ENCODE measurements at places on chromosomes 5 and 9.

DNA sequence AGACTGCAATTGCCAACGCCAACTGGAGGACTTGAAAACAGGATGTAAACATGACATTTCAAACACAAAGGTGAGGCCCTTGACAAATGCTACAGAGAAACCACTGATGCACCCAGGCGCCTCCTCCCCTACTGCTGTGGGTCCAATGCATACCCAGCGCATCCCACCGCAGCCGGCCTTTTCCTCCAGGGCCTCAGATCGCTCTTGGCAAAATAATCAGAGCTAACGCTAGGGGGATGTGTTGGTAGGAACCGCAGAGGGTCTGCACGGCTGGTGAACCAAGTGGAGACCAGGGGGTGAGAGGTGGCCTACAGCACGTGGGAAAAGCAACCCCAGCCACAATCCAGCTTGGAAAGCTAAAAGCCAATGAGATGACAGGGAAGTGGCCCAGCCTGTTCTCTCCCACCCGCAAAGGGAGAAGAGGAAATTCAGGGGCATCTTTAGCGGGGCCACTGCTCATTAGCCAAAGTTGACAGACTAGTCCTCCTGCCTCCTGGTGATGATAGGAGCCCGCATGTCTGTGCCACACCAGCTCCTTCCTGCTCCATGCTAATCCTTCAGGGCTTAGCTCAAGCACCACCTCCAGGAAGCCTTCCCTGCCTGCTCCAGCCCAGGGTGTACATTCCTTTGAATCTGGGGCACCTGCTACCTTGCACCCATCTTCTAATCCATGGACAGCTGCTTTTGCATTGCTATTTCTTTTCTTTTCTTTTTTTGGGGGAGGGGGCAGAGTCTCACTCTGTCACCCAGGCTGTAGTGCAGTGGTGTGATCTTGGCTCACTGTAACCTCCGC, 5.9 kb downstream of the FAM163B start:
- DNase-seq = no peak

GRCh38 chr5:124927735-124928134, 181.3 kb upstream of the ZNF608 start:
- DNase-seq = no peak

DNA sequence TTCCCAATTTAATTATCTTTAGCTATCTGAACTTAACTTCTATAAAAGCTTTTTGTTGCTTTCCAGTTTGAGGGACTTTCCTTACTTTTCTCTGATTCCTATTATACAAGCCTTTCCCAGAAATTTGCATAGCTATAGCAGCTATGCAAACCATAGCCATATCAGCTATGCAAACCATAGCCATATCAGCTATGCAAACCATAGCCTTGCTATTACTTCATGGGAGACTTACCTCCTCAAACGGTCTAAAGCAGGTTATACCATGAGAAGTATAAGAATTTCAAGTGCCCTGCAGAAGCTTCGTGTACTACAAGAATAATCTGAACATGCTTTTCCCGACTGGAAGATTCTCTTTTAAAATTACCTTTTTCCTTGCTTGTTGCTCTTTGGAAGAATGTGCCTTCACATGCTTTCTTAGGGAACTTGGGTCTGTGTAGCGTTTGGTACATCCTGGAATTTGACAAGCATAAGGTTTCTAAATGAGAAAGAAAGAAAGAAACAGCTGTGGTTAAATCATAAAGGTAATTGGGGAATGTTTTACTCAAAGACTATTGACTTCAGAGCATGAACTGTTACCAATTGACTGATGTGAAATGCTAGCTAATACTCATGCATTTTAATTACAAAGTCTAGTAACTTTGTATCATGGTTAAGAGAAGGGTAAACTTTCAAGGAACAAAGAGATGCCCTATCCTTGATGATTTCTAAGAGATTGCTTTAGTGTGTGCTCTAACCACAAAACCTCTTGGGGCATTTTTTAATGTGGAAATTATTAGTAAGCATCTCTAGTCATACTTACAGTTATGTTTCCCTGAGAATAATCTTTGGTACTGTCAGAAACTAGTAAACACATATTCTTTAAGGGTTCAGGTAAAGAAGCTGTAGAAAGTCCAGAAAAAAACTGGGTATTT, 367.6 kb downstream of the GLIS3 start:
- DNase-seq = no peak

DNA sequence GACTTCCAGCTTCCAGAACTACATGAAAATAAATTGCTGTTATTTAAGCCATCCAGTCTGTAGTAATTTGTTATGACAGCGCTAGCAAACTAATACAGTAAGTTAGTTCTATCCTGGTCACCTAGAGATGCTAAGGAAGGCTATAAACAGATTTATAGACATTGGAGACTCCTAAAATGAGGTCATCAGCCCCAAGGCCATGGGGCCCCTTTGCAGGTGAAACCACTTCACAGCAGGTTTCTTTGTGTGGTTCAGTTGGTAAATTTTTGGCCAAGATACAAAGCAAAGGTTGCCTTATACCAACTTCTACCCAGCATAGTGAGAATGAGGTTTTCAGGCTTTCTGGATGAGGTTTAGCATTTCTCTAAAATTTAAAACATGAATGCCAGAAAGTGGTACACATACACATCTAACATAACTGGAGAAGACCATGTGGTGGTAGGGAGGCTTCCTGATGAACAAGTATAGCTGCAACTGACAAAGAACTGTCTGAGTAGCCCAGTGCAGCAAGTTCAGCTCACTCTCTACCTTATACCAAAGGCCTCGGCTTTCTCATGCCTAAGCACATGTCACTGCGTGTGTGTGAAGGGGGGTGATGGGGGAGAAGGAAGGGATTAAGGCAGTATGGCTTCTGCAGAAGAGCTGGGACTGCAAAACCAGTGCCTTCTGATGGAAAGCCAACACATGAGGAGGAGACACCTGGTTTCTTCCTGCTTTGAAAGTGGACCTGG, 264.6 kb upstream of the TAS2R1 start:
- no peak for DNase-seq

DNA sequence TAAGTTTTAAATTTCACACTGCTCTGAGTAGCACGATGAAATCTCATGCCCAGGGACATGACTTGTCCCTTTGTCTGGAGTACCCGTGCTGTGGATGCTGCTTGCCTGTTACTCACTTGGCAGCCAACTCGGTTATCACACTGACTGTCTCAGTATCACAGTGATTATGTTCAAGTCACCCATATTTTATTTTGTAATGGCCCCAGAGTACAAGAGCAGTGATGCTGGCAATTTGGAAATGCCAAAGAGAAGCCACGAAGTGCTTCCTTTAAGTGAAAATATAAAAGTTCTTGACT, 22.8 kb upstream of the SCGB3A2 start:
- no peak for DNase-seq

- no peak for DNase-seq
These were observed 73.6 kb upstream of the ALDH1B1 start for GRCh38 chr9:38318759-38319495.

GRCh38 chr5:101976933-101977332, 319.2 kb downstream of the SLCO4C1 start:
- DNase-seq = no peak

- DNase-seq = no peak
These were observed 26.6 kb upstream of the PIP5K1B start for GRCh38 chr9:68678430-68678829.

GRCh38 chr5:75707911-75708509, 9.2 kb downstream of the POC5 start:
- DNase-seq = no peak

DNA sequence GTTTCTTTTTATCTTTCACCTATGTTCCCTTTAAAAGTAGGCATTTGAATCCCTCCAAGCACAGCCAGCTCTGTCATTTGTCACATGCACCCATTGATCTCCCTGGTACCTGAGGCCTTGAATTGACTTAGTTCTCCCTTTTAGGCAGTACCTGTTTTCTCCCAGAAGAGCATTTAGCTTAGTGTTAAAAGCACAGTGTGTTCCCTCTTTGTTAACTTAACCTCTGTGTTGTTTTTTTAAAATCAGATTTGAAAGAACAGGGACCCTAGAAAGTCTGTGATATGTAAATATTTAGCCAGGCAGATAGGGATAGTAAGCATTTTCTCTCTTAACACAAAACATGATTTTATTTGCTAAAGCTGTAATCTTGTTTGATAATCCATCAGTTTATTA, 113.8 kb upstream of the SPATA31D4 start:
- DNase-seq = no peak

DNA sequence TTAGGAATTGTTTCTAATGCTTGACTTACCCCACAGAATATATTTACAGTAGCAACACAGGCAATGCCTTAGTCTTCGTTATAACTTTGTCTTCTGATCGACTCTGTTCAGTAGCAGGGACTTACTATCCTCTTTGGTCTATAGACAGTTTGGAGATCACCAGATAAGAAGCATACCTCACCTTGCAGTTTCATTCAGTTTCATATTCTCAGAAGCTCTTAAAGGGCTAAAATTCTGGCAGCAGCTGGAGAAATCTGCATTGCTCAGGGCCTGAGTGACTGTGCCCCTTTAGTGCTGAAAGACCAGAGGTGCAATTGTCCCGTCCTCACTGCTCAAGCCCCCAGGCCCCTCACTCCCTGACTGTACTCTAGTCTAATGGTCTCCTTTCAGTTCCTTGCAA, 26.0 kb downstream of the ZBTB43 start:
- no peak for DNase-seq

- DNase-seq = no peak
These were observed 37.1 kb downstream of the DMRT2 start for GRCh38 chr9:1087120-1087881.

DNA sequence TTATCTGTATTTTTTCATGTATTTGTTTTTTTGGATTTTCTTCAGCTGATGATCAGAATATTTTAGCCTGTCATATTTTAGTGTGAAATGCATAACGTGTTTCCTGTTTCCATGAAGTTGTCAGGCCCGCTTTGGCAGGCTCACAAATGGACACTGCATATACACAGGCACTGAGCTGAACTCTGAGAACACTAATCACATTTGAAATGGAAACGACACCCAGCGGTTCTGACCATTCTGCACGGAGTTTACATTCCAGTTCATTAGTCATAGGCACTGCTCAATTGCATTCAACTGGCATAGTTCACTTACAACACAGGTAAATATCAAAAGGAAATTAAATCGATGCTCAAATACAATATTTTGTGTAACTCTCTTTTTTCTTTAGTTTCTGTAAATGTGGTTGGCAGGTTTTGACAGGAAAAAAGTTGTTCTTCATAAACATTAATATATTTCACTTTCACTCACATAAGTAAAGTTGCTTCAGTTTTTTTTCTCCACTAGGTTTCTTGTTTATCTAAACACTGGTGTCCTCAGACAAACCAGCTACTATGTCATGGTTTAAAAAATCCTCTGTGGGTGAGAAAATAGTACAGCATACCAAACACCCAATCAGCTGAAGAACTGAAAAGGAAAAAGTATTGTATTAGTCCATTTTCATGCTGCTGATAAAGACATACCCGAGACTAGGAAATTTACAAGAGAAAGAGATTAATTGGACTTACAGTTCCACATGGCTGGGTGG, 559.0 kb upstream of the DAP start:
- no peak for DNase-seq

GRCh38 chr9:132125361-132125760, 36.5 kb upstream of the NTNG2 start:
- no peak for DNase-seq

GRCh38 chr5:151578326-151579025, 12.7 kb downstream of the FAT2 start:
- DNase-seq = no peak

DNA sequence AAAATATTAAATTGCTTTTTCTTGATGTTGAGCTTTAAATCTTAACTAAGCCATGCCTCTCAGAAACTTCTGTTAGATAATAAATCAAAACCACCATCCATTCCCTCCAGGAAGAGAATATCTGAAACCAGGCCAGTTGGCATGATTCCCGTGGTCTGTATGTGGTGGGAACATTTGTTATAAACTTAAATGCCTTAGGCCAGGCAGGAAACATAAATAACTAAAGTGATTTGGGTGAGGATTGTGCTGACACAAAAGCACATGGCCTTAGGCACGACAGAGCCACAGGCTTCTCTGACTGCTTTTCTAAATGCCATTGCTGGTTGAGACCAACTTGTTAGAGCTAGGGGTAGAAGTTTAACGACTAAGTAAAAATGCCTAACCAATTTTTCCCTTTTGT, 255.9 kb downstream of the GABRG2 start:
- no peak for DNase-seq

GRCh38 chr9:124820698-124821623, 32.3 kb upstream of the WDR38 start:
- no peak for DNase-seq

DNA sequence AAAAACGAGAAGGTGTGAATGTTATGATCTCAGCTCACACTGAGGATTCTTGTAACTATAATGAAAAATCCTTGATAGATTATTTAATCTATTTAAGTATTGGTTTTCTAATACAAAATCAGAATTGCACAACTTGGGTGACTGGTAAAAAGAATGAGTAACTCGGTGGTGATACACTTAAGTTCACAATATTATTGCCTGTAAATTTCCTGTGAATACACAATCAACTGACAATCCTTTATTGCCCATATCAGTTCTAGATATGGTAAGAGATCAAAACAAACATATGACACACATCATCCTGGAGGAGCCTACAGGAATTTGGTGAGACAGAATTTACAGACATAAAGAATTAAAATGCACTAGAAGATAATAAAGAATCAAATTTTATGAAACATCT, 14.1 kb upstream of the LURAP1L start:
- DNase-seq = no peak

DNA sequence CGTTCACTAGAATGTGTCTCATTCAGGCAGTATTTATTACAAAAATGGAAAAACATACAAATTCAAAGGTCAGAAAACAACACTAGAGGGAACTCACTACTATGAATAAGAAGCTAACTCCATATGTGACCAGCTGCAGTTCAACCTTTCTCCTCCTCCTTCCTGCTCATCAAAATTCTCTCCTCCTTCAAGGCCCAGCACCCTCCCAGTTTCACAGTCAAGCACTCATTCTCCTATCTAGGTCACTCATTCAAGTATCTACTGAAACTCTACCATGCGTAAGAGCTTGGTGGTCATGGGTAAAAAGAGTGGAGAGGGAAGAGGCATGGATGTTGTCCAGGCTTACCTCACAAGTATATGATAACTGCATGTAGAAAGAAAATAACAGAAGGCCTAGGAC, 27.7 kb downstream of the ECPAS start:
- no peak for DNase-seq

DNA sequence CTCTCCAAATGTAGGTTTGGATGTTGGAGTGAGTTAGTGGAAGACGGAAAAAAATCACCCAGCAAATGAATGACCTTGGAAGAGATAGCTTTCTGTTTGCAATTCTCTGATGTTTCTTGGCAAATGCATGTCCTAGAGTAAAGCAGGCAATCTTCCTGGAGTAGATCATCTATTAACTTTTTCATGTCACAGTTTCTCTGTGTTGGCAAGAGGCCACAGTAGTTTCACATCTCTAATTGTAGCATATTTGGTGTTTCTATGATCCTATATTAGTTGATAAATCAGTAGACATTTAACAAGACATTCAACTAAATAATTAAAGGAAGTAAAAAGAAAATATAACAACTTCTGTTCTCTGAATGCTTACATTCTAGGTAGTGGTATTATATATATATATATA, 138.2 kb upstream of the MINAR2 start:
- no peak for DNase-seq

- no peak for DNase-seq
These were observed 22.1 kb upstream of the KIF2A start for GRCh38 chr5:62283861-62284260.

GRCh38 chr5:135472141-135472540, 20.0 kb upstream of the TIFAB start:
- no peak for DNase-seq

Measured in hippocampal formation (tissue), 2 donors.